Inflammatory macrophage treated with lipopolysaccharide for 4 hours (primary cell): ENCODE measurements at places on chromosomes 11 and 22.

GRCh38 chr11:8081591-8082250 is 710 bp downstream of the TUB start:
- no peak for DNase-seq

GRCh38 chr11:71304491-71304890 is 52.1 kb upstream of the SHANK2 start:
- no peak for DNase-seq

GRCh38 chr11:12319461-12319951 is 57.9 kb upstream of the PARVA start:
- no peak for DNase-seq

DNA sequence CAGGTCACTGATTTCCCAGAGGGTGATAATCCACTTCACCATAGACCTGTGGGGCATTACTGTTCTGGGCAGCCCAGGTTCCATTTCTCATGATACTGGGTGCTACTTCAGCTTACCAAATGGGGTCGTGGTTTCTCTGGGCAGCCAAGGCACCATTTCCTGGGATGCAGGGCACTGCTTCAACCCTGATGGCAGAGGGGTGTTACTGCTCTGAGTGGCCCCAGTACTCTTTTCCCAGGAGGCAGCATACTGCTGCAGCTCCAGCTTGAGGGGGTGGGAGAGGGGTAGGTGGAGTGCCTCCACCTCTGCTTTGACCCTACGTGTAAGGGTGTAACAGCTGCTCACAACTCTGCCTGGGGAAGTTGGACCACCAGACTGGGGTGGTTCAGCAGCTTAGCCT is 51.1 kb downstream of the PRMT3 start:
- DNase-seq: no peak

DNA sequence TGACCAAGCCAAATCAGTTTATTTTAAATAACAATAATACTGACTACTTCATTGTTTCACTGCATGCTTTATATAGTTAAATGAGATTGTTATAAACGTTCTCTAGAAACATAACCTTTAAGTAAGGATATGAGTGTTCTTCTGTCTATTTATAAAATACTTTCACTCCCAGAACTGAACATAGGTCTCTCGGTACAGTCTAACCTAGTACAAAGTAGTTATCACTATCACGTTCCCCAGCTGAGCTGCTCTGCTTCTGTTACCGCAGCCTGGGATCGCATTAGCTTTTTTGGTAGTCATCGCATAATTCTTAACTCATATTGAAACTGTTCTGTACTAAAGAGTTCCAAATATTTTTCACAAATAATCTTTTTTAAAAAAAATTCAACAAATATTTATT is 143.6 kb downstream of the WNT11 start:
- DNase-seq: no peak

DNA sequence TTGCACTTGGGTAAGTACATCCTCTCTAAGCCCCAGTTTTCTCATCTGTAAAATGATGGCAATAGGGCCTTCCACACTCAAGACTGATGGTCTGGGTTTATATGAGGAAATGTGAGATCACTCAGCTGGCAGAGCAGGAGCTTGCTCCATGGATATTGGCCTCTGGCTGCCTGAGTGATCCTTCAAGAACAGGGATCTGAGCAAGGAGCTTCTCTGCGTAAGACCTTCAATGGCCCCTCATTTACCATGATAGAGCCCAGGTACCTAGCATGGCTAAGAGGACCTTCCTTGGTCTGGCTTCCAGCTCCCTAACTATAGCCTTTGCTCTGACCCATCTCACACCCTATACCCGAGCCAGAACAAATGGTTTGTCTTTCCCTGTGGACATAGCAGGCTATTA is 5.5 kb downstream of the ROBO4 start:
- no peak for DNase-seq

- no peak for DNase-seq
Observed at GRCh38 chr11:71435278-71435951, 12.8 kb downstream of the DHCR7 start.

GRCh38 chr11:10925149-10925926 is 67.5 kb upstream of the ZBED5 start:
- no peak for DNase-seq

- peak; percentile 87 for DNase-seq
Observed at GRCh38 chr11:121367001-121367843, 74.7 kb downstream of the SC5D start.

DNA sequence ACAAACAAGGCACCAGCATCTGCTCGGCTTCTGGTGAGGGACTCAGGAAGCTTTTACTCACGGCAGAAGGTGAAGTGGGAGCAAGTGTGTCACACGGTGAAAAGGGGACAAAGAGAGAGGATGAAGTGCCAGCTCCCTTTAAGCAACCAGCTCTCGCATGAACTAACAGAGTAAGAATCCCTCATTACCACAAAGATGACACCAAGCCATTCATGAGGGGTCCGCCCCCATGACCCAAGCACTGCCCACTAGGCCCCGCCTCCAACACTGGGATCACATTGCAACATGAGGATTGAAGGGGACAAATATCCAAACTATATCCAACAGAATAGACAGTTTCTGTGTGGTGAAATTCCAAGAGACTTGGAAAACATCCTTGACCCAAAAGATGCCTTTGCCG is 198.2 kb upstream of the POU2AF2 start:
- no peak for DNase-seq

DNA sequence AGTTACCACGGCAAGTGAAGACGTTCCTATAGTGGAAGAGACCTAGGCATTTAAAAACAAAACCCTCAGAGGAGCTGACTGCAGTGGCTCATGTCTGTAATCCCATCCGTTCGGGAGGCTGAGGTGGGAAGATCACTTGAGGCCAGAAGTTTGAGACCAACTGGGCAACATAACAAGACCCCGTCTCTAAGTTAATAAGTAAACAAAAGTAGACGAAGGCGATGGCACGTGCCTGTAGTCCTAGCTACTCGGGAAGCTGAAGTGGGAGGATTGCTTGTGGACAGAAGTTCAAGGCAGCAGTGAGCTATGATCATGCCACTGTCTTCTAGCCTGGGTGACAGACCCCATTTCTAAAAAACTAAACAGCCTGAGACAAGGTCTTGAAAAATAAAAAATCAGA is 3.8 kb upstream of the ADSL start:
- DNase-seq: no peak

DNA sequence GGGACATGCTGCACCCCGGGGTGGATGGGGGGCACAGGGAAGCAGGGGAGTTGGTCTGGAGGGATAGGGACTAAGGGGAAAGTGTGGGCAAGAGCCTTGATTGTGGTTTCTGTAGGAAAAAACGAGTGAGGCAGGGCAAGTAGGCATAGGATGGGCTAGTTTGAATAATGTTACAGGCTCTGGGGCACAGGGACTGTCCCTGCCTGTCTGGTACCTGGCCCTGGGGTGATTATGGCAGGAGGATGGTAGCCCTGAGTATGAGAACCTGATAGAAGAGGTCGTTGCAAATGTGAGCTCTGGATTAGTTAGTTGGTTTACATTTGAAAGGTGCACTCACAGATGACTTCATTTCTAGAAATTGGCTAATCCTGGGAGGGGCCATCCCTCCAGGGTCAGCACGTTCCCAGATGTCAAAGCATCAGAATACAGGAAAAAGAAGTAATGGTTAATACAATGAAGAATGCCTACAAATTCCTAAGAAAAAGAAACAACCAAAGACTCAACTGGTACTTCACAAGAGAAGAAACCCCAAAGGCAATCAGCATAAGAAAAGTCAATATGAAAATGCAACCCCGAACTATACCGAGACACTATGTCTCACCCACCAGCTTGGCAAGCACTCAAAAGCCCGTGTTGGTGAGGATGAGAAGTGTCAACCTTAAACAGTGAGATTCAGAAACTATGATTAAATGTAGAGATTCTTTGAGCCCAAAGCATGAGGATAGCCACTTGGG is 11.3 kb upstream of the SMIM38 start:
- no peak for DNase-seq
